ENCODE measurements at places on chromosomes 6 and 20.

- DNase-seq, result no peak
These were observed 5.3 kb upstream of the ZNF184 start for GRCh38 chr6:27478141-27478705.

- peak; percentile 75 for DNase-seq
These were observed 132.2 kb downstream of the ZMYND8 start for GRCh38 chr20:47224300-47224791.

DNA sequence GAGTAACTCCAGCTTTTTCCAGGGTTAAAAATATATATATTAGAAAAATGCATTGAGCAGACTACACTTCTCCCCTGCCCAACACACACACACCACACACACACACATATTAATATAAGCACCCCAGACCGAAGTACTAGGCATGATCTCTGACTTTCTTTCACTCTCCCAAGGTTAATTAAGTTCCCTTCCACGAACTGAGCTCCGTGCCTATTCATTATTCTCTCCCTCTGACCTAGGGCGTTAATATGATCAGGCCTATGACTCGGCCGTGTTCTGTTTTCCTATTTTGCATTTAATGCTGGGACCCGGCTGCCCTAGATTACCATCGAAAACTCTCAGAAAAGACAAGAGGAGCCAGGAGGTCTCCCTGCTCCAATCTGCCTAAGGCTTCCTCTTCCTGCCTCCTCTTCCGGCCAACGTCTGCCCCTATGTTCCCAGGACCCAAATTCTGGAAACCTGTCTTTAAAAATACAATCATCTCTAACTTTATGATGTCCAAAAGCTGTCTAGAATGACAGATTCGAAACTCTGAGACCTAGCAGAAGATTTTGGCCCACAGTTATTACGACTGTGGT, 6.1 kb upstream of the POU3F2 start:
- no peak for DNase-seq

DNA sequence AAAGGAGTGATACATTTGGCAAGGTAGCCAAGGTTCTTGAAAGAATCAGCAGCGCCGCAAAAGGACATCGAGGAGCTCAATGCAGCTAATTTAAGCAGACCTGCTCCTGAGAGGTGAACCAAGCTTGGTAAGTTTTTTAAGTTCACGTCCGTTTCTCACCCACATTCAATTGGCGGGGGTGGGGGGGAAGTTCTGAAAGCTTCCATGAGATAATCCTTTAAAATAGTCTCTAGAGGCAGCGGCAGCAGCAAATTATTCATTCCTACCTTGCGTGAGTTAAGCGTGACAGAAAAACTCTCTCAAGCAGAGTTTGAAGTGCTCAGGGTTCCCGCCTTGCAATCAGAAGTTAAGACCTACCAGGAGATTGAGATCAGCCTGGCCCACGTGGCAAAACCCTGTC, 97.3 kb upstream of the NHSL1 start:
- DNase-seq, result no peak

DNA sequence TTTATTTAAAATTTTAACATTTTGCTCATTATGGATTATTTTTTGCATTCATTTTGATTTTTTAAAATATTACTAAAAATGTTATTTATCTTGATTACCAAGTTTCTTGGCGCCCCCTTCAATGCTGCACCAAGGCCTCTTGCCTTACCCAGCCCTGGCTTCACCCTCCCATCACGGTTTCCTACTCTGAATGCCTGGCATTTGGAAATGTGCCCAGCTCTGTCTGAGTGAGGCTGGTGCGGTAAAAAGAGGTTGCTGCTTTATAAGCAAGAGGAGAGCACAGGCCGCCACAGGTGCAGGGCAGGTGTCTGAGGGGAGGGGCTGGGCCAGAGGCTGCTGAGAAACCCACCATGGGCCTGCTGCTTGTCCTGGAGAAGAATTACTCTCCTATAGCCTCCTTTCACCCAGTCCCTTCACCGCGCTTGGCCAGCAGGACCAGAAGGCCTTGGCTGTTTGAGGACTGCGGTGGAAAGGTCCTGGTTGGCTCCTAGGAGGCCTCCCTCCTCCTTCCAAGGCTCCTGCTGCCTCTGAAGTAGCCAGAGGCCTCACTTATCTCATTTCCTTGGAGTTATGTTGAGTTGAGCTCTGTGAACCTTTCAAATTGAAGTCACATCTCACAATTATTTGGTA, 62.6 kb downstream of the BANF2 start:
- DNase-seq, result no peak

DNA sequence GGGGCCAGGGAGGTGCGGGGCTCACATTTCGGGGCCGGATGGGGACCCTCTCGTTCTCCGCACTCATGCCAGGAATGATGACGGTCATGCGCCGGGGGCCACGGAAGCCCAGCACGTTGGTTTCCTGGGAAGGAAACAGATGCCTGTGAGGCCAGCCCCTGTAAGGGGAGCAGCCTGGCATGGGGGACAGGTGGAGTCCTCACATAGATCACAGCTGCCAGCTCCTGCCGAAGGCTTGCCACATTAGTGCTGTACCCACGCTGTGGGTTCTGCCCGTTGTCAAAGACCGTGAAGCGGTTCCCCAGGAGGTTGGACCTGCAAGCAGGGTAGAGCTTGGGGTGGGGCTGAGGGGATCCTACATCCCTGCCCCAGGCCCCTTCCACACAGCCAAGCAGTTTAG, 6.7 kb upstream of the TEAD3 start:
- no peak for DNase-seq

DNA sequence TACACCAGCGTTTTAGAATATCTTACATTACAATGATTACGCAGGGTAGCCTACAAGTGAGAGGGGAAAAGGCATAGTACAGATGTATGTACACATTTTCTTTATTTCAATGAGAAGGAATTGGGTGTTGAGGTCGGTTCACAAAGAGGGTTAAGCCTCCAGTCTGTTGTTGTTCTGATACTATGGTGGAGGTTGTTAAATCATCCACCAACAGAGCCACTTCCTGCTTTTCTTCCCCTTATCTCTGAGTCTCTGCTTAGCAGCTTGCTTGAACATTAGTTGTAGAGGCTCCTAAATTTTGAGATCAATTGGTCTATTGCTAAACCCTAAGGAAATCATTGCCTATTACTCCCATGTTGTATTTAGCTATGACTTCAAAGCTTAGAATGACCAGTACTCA, 7.3 kb downstream of the RGS17 start:
- no peak for DNase-seq

DNA sequence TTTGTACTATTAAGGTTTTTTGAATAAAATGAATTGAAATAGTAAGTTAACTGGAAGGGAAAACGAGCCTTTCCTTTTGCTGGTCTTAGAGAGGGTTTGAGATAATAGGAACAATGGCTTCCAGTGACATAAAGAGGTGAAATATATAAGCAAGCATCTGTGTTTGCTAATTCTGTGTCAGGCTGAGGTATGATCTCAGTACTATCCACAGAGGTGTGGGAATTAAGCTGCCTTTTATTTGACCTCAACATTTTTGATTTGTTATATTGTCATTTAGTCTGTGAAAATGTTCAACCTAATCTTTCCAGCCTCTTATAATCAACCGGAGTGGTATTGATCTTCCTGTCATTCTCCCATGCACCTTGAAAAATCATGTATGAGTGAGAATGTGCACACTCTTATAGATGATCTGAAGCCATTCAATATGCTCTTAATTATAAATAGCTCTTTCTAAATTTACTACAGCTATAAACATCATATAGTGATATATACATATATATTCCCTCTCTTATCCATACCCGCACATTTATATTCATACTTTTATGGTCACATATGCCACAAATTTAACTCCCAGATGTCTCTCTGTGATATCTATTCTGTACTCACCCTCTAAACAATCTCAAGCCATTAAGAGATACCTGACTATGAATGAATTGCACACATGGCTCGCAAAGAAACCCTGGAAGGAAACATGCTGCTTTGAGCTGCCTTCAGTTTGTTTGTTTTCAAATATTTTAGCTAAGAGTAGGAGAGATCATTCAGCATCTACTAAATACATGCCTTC, 754.7 kb upstream of the NRSN1 start:
- no peak for DNase-seq

- no peak for DNase-seq
These were observed 21.8 kb downstream of the HMGCLL1 start for GRCh38 chr6:55557146-55557545.

DNA sequence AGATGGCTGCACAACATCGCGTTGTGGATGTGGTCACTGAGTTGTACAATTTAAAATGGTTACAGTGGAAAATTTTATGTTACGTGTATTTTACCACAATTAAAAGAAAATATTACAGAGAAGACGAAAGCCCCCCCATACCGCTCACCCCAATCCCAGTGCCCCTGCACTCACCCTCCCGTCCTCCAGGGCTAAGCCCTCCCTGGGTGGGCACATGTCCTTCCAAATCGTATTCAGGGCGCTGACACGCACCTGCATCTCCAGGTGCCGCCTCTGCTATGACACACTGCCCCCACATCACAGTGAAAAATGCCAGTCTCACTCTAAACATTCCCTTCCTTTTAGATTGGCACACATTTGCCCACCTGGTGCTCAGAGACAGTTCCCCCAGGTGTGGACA, 49.4 kb downstream of the PSMG4 start:
- no peak for DNase-seq

GRCh38 chr20:37737826-37738420, 44.1 kb downstream of the CTNNBL1 start:
- no peak for DNase-seq

DNA sequence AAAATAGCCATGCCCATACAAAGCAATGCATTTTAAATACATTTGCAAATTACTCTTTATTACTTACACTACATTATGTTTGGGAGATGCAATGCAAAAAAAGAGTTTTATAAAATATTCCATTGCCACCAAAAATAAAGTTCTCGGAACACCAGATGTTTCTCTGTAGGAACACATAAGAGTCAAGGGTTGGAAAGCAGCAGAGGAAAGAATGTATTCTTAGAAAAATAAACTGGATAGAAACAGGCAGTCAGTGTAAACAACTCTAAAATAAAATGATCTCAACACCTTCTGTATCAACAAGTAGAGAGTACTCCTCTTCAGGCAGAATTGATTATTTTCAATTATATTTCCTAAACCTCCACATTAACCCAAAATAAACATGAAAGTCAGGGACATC, 28.1 kb downstream of the KIF13A start:
- DNase-seq, result no peak

GRCh38 chr6:145670311-145670710, 65.0 kb downstream of the EPM2A start:
- DNase-seq, result no peak

DNA sequence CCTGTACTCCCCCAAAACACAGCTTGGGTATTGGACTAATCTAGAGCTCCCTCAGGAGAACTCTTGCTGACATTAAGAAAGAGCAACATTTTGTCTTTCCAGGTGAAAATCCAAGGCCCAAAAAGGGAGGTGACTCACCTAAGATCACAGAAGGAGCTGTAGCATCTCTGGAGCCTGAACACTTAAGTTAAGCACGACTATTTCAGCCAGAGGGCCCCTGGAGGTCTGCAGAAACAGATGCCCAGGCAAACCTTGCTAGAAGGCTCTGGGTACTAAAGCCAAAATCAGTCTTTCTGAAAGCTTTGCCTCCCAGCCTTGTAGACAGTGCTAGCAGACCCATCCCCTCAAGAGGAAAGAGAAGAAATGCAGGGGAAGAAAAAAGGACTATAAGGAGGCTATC, 8.8 kb downstream of the EDN1 start:
- DNase-seq, result no peak

- no peak for DNase-seq
These were observed 506 bp downstream of the RGS17 start for GRCh38 chr6:153130515-153131036.

GRCh38 chr20:62281161-62281933, 21.4 kb upstream of the ADRM1 start:
- DNase-seq, result no peak

All from cerebellar nuclear complex (tissue), 1 donor.